ENCODE measurements at places on chromosomes 4 and X.

DNA sequence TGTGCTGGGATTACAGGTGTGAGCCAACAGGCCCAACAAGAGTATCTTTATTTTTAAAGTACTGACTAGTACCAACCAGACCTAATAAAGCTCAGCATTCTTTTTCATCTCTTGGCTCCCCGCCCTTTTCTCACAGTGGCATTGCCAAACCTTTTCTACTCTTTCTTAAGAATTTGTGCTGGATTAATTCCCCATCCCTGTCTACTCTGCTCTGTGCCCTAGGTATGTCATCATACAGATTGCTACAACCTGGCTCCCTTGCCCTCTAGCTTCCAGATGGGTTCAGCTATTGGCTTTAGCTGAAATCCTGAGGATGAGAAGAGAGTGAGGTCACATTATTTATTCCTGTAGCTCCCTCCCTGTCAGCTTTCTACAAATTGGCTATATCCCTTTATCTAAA lies 34.9 kb upstream of the CCNI start:
- no peak for DNase-seq

DNA sequence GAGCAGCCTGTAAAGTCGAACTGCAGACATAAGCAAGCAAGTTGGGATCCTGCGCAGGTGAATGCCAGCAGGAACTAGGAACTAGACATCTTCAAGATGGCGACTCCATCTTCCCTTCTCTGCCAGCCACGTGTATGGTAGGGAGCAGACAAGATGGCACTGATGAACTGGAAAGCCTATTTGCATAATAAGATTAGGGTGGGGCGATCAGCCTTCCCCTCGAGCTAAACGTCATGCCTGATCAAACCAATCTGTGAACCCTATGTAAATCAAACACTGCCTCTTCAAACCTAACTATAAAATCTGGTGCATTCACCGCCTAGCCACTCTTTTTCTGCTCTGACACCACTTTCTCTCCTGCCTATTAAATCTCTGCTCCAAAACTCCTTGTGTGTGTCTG lies 28.1 kb upstream of the LGI2 start:
- no peak for DNase-seq

GRCh38 chr4:69849969-69850368 lies 10.0 kb downstream of the SULT1E1 start:
- no peak for DNase-seq

GRCh38 chr4:111945014-111945413 lies 200.2 kb upstream of the FAM241A start:
- no peak for DNase-seq

DNA sequence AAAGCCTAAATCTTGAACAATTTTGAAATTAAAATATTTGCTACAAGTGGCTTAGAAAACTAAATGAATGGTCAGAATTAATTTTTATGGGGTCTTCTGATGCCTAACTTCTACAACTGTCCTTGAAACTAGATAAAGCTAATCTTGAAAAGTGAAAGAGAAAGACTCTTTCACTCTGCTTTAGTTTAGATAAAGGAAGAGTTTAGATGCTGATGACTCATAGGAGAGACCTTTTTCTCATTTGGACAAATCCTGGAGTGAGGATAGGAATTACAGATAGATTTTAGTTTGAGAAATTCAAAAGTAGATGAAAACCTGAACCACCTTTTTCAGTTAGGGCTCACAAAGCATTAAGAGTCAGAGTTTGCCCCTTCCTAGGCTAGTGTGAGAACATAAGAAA lies 342.3 kb upstream of the GRID2 start:
- no peak for DNase-seq

DNA sequence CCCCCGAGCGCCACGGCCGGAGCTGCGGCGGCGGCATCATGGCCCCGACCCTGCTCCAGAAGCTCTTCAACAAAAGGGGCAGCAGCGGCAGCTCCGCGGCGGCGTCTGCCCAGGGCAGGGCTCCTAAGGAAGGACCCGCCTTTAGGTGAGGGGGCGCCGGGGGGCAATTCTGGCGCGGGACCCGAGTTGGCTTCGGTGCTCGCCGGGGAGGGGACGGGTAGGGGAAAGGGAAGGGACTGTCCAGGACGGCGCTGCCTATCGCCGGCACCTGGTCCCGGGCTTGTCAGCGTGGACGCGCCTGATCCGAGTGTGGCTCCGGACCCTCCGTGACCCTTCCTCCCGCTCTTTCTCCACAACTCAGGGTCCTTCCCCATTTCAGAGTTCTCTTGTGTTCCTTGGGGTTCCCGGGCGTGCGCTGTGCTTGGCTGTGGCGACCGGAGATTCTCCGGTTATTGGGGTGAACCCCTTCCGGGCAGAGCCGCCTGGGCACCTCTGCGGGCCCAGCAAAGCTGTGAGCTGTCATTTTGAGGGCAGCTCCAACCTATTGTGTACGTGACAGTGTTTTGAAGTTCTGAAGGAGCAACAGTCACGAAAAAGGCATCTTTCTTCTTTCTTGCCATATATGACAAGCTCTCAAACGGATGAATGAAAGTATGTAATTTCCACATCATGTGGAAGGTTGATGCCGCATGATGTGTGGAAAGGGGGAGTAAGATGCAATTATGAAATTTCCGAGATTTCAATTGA lies 522 bp downstream of the FNIP2 start:
- DNase-seq: no peak

- DNase-seq: no peak
Measured at GRCh38 chr4:47654972-47655693, 170.1 kb downstream of the ATP10D start.

DNA sequence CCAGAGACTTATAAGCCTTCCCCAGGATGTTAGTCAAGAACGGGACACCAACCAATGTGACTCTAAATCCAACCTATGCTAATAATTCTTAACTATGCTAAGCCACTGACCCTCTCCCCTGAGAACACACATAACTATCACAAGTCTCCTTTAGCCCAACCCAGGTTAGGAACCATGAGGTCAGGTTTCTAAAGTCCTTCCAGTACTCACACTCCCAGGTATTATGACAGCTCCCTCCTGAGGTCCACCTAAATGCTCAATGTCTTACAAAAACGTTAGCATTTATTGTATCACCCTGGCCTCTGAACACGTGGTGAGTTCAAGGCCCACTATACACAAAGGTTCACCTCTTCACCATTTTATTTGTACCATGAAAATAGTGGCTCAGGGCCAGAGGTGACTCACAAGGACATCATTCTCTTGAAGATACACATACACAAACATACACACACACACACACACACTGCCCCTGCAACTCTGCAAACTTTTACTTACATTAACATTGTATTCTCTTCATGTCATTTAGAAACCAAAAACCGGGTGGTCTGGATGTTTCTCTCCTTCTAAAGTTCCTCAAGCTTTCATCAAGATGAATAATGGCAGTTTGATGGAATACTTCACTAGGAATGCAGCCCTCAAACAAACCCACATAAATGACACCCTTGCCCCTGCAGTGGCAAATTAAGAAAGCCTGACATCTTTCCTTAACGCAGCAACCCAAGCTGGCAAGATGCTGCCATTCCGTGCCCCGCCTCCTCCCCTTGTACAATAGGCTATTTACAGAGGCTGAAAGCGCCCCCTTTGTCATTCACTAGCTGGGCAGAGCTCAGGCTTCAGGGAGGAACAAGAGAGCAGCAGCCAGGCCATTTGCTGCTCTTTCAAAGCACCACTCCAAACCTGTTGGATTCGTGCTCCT lies 17.7 kb downstream of the ACSL1 start:
- no peak for DNase-seq

DNA sequence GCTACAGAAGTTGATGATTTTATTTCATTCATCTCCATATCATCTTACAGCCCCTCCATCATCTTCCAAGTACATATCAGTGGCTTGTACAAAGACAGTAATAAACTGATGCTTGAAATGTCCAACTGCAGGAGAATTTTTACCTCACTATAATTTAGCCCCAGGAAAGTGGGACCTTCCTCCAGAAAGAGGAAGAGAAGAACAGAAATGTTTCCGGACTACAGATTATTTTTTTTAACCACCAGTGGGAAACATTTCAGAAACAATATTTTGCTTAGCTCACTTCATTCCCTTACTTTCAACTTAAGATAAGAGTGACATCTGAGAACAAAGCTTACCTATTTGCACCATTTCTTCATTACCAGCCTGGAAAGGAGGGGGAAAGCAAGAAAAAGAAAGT lies 2.0 kb downstream of the ADAMTS3 start:
- no peak for DNase-seq

- DNase-seq: no peak
Measured at GRCh38 chr4:57430726-57431125, 320.5 kb upstream of the IGFBP7 start.

- no peak for DNase-seq
Measured at GRCh38 chr4:123408471-123409084, 12.0 kb downstream of the SPRY1 start.

DNA sequence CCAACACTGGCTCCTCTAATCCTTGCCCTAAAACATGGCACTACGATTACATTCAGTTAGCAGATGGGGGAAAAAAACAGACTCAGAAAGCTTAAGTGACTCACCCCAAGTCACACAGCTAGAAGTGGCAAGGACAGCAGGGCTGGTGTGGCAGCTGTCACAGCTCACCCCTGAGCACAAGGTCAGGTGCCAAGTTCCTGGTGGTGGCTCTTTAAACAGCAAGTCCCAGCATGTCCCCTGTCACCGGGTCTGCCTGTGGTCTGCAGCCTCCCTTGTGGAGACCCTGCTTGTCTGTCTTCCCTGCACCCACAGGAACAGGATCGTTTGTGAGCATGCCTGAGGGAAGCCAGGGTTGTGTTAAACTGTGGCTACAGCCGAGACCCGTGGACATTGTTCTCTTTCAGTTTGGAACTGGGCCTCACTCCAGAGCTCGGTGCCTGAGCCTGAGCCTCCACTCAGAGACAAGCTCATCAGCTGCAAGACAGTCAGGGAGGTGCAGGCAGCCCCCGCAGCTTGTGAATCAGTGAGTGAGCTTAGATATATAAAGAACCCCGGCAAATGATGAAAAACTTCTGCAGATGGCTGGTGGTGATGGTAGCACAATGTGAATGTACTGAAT lies 260.8 kb downstream of the BCOR start:
- DNase-seq: no peak

DNA sequence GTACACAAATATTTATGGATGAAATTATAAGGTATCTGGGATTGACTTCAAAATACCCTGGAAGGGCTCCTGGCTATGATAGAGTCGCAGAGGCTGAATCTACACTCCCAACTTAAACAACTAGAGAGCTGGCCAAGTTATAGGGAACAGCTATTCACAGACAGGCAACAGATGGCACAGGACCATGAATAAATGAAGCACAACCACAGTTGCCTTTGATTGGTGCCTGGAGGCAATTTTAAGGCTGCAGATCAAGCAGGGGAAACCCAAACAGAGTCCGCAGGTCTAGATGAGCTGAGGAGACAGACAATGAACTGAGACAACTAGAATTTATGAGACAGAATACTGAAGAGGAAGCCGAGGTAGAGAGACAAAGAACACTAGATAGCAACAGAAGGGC lies 155.9 kb downstream of the EVC2 start:
- DNase-seq: no peak

DNA sequence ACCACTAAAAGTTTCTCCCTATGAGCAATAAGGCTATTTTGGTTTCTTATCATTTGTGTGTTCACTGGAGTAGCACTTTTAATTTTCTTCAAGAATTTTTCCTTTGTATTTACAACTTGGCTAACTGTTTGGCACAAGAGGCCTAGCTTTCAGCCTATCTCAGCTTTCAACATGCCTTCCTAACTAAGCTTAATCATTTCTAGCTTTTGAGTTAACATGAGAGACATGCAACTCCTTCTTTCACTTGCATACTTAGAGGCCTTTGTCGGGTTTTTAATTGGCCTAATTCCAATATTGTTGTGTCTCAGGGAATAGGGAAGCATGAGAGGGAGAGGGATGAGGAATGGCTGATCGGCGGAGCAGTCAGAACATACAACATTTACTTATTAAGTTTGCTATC lies 349.8 kb downstream of the OPHN1 start:
- no peak for DNase-seq

- no peak for DNase-seq
Measured at GRCh38 chr4:168781341-168781740, 228.7 kb downstream of the CBR4 start.

DNA sequence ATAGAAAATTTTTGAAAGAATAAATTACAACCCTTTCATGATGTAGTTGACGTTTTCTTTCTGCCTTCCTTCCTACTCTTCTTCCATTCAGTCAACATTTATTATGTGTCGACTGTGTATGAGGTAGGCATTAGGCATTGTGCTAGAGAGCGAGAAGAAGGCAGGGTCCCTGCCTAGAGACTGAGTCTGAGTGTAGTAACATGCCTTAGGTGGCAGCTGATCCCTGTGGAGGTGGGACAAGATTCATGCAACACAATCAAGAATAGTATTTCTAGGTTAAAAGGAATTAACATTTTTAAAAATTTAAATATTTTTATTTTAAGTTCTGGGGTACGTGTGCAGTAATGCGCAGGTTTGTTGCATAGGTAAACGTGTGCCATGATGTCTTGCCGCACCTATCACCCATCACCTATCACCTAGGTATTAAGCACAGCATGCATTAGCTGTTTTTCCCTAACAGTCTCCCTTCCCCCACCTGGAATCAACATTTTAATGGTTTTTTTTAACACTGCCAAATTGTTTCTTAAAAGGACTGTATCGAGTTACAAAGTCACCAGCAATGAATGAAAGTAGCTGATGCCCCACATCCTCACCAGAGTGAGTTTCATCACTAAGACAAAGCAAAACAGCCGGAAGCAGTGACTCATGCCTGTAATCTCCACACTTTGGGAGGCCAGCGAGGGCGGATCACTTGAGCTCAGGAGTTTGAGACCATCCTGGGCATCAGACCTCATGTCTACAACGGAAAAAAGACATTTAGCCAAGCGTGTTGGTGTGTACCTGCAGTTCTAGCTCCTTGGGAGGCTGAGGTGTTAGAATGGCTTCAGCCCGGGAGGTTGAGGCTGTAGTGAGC lies 84.0 kb downstream of the WWC2 start:
- DNase-seq: no peak

GRCh38 chrX:82237328-82237727 lies 1035.4 kb downstream of the SH3BGRL start:
- DNase-seq: no peak

DNA sequence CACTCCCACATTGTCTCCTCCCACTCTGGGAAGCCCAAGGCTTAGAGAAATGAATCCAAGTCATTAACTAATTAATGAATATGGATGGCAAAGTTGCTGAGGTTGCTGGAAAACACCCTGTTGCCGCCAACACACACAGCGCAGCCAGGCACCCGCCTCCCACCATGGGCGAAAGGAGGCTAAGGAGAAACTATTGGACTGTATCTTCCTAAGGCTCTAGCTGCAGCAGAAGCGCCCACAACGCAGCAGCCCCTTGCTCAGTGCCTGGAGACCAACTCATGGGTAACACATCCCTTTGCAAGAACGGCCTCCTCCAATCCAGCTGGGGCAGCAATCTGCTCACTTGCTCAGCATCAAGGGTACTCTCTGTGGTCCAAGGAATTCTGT lies 34.2 kb downstream of the TSC22D3 start:
- DNase-seq: no peak

GRCh38 chr4:122577808-122578781 lies 42.8 kb downstream of the IL21 start:
- DNase-seq: no peak

- no peak for DNase-seq
Measured at GRCh38 chr4:146916479-146917076, 29.1 kb downstream of the TTC29 start.
